M059J (cell line): ENCODE measurements at places on chromosomes 2 and 18.

DNA sequence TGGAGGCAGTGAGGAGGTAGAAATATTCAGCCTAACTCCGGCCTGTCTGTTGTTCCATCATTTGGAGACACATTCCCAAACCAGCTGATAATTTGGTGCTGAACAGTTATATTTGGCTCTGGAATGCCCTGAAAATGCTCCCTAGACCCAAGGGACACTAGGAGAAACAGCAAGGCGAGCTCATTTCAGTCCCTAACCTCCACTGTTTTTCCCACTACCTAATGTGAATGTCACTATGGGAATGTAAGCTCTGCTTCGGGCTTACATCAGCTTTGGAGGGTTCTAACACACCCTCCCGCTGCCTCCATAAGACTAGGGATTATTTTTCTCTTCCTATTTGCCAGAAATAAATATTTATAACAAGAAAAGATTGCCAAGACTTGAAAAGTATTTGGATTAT, 103.5 kb downstream of the ANTXR1 start:
- no peak for DNase-seq

DNA sequence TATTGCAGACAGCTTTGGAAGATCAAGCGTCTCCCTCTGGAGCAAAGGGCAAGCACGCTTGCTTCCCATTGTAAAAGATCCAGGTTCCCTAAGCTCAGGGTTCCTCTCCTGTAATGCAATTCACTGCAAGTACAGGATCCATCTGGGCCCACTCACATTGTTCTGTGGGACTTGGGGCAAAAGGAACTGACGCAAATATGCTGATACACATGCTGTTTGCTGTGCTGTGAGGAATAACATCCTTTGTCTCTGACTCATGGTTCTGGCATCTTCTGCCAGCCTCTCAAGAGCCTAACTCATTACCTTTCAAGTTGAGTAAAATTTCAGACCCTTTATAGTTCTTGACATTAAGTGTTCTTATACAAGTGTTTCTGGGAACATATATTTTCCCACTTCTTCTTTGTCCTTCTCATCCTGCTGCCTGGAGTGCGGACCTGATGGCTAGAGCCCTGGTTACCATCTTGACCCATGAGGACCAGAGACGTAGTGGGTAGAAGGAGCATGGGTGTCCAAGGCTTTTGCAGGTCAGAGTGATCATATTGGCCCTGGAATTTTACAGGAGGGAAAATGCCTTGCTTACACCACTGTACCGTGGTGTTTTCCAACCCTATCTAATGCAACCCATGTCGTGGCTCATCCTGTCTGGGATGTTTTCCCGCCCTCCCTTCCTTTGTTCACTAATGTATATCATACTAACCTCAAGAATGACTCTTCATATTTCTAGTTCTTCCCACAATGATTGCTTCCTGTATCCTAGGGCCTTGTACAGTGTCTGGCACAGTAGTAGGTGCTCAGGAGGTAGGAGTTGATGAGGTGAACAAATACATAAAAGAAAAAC, 145.7 kb upstream of the GLI2 start:
- DNase-seq, result peak; percentile 92

GRCh38 chr2:46669016-46669415, 189.7 kb downstream of the TMEM247 start:
- no peak for DNase-seq

- DNase-seq, result no peak
These were observed 70.4 kb downstream of the MYL12B start for GRCh38 chr18:3332376-3332775.

- no peak for DNase-seq
These were observed 103.5 kb downstream of the CPO start for GRCh38 chr2:207042841-207043240.

DNA sequence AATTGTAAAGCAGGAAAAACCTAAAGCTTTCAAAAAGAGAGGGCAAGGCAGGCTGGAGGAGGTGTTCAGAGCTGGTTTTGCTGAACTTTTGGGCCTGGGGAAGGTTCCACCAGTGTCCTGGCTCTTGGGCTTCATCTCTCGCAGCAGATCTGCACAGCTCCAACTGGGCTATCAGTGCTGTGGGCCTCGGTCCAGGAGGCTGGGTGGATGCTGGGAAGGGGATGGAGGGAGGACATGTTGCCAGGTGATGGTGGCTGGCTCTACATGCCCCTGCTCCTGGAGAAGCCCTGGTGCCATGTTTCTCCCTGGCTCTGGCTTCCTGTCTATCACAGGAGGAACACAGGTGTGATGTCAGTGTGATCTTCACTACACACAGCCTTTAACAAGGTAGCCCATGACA, 187.1 kb downstream of the SH3RF3 start:
- DNase-seq, result no peak

DNA sequence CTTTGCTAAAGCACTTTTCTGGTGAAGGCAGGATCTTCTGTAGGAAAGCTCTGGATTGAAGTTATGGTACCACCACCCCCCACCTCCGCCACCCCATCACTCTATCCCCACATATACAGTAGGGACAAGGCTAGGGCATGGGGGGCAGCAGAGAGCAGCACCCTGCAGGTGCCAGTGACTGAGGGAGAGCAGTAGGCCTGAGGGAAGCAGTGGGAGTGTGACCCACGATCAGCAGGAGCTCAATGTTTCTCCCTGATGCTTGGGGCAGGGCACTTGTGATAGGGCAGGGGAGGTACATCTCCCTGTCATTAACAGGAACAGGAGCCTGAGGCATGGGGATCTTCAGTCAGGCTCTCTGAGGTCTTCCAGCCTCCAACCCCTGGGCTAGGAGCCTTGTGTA, 121.6 kb downstream of the ZFP36L2 start:
- no peak for DNase-seq

GRCh38 chr2:219641390-219642068, 14.1 kb downstream of the SLC4A3 start:
- no peak for DNase-seq

DNA sequence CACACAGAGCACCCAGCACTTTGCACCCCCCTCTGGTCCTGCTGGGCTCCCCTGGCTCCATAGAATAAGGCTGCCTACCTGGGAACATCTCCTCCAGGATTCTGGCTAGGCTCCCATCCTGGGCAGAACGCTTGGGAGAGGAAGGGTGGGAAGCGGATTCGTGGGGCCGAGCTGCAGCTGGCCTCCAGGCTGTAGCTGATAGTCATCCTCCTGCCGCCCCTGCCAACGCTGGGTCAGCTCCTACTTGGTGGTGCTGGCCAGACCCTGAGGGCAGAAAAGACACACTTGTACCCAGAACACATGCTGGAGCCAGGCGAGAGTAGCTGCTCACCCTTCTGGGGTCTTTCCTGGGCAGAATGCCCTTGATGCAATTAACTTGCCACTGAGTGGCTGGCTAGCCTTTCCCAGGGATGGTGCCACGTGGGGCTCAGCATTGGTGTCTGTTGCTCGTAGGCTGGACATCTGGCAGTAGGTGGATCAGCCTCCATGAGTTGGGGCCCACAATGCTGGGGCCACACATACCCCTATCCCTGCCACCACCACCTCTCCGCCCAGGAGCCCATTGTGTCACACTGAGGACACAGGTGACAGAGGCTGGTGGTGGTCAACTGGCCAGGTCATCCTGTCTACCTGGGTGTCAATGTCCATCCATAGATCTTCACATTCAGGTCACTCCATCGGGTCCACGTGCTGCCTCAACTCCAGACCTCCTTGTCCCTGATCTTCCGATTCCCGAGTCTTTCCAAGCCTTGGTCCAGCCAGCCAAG, 112.8 kb downstream of the NDUFA10 start:
- DNase-seq, result no peak

DNA sequence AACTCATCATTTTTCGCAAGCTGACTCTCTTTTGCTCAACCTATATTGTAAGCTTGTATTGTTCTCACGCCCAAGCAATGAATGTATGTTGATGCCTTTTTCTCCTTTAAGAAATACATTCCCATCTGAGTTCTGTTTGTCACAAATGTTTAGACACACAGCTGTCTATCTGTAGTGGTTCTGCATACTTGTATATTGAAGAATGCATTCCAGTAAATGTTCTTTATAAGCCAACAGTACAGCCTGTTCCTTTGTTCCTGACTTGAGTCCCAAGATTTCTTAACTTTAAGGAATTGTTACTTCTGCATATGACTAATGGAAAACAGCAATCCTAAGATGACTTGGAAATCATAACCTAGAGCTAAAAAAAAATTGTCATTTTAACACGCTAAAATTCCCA, 849.1 kb upstream of the POU3F3 start:
- no peak for DNase-seq

DNA sequence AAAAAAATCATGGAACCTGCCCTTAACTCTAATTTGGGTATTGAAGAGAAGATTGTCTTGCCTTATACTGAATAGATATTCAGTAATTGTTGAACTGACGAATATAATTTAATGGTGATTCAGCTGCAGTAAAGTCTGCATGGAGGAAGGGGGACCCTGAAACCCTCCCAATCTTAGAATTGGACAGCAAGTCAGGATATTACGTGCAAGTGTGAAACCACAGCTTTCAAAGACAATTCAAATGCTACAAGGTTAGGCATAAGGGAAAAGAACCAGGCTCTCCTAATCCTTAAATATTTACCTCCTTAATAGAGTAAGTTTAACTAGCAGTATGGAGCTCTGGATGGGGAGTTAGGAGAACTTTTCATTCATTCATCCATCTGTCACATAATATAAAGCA, 226.9 kb upstream of the TNP1 start:
- DNase-seq, result no peak

- no peak for DNase-seq
These were observed 246.1 kb upstream of the ST6GAL2 start for GRCh38 chr2:107132070-107132469.

GRCh38 chr2:14944562-14945346, 312.2 kb downstream of the LRATD1 start:
- peak; percentile 15 for DNase-seq

GRCh38 chr2:150296770-150297546, 190.5 kb downstream of the RND3 start:
- peak; percentile 60 for DNase-seq

DNA sequence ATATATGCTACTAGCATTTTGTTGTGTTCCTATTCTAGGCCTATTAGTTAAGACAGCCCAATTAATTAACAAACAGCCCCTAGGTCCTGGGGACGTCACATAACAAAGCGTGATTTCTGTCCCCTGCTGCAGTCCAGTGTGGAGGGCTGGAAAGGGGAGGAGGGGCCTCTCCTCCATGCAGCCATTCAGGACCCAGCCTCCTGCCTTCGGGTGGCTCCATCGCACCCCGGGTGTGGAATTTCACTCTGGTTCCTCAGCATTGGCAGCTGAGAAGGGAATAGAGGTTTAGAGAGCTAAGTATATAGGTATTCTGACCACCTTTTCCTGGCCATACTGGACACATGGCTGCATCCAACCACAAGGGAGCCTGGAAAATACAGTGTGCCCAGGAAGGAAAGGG, 42.4 kb downstream of the MC2R start:
- no peak for DNase-seq

GRCh38 chr2:114724454-114724853, 282.0 kb downstream of the DPP10 start:
- DNase-seq, result no peak

GRCh38 chr18:73535990-73536389, 611.6 kb downstream of the FBXO15 start:
- no peak for DNase-seq

DNA sequence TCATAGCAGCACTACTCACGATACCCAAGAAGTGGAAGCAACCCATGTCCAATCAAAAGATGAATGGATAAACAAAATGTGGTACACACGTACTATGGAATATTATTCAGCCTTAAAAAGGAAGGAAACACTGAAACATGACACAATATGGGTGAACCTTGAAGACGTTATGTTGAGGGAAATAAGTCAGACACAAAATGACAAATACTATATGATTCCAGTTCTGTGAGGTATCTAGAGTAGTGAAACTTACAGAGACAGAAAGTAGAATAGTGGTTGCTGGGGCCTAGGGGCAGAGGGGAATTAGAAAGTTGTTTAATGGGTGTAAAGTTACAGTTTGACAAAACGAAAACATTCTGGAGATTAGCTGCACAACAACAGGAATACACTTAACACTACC, 24.7 kb downstream of the TLK1 start:
- no peak for DNase-seq

DNA sequence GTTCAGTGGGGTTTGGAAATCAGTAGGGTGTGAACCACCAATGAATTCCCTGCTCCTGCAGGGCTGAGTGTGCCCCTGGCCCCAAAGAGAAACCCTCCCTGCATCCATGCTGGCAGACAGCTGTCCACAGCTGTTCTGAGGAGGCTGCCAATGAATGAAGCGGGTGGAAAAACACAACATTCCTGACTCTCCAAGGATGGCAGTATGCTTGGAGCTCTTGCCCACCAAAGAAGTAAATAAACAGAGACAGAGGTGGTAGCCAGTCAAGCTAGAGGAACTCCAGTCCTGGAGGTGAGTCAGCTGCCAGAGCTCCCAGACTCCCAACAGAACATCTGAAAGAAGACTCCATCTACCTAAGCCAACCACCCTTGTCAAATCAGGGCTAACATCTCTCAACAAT, 6.2 kb downstream of the ZBTB7C start:
- DNase-seq, result peak; percentile 72

GRCh38 chr2:18381386-18381785, 179.1 kb downstream of the RDH14 start:
- no peak for DNase-seq

DNA sequence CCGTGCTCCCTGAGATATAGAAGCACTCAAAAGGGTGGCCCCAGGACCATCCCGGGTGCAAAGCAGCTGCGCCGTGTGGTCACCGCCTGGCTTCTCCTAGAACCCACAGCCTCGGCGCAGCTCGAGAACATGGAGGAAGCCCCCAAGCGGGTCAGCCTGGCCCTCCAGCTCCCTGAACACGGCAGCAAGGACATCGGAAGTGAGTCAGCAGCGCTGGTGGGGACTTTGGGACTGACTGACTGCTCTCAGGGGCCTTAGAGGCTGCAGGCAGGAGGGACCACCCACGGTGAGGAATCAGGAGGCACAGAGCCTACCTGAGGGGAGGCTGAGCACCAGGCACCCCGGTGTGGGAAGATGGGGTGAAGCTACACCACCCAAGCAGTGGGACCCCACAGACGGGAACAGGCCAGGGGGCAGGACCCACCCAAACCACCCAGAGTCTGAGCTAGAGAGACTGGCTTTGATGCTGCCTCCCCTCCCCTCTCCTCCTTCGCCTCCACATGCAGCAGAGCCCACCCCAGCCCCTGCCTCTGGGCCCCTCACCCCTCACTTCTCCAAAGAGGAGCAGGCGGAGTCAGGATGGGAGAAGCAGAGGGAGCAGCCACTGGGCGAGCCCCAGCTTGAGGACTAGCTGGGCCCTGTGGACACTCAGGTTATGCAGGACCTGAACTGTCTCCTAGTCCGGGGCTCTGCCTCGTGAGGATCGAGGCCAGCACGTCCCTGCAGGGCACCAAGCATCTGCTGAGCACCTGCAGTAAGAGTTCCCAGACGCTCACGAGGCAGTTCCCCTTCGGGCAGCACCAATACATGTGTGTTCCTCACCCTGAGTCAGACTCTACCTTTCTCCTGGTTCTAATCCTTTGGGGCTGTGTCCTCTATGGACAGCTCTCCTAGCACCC, 28.7 kb downstream of the MTERF4 start:
- DNase-seq, result no peak

- DNase-seq, result peak; percentile 67
These were observed 194.1 kb downstream of the CLIP4 start for GRCh38 chr2:29309090-29310029.

- peak; percentile 56 for DNase-seq
These were observed at the start of gene NCKAP5 for GRCh38 chr2:133568172-133568571. NCKAP5 (minus strand) TSS chr2:133568463; CDS start chr2:133517526, 50,937 bp downstream.
